HuH-7 (cell line): ENCODE measurements at places on chromosomes 2 and 18.
A peak's percentile ranks its signal among the peaks of the same experiment; 100 is the strongest.

DNA sequence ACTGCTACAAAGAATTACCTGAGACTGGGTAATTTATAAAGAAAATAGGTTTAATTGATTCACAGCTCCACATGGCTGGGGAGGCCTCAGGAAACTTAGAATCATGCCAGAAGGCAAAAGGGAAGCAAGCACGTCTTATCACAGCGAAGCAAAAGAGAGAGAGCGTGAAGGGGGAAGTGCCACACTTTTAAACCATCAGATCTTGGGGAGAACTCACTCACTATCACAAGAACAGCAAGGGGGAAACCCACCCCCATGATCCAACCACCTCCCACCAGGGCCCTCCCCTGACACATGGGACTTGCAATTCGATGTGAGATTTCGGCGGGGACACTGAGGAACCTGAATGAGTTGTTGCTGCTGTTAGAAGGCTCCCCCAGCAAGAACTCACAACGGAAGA lies 220.2 kb upstream of the PIEZO2 start:
- no peak for DNase-seq

- no peak for DNase-seq
These were observed 20.9 kb downstream of the ANXA4 start for GRCh38 chr2:69762513-69763494.

- DNase-seq = no peak
These were observed 36.8 kb downstream of the DPP4 start for GRCh38 chr2:162037028-162037795.

DNA sequence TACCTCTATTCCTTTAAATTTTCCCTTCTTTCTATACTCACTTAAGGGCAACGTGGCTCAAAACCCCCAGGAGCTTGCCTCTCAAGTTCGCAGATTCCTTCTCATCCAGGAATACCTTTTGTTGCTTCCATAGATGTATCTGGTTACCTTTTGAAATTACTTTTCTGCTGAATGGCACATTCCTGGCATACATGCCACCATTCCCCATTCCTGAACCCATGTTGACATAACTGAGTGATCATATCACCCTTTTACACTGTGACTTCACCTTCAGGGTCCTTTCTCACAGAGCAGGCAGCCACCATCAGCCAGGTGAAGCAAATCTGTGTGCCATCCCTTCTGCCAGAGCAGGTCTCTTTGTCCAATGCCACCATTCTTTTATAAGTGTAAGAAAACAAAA lies 615.8 kb downstream of the ARHGAP15 start:
- no peak for DNase-seq

- no peak for DNase-seq
These were observed 81.9 kb downstream of the TCF4 start for GRCh38 chr18:55506074-55506473.

DNA sequence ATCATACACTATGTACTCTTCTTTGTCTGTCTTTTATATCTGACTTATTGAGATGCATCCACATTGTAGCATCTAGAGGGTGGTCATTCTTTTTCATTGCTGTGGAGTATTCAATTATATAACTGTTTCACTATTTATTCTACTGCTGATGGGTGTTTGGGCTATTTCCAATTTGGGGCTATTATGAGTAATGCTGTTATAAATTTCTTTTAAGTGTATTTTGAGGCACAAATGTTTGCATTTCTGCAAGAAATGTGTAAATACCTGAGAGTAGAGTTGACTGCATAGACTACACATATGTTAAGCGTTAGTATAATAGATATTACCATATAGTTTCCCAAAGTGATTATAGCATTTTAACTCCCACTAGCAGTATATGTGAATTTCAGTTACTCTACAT lies 26.9 kb upstream of the PPP1R1C start:
- DNase-seq = no peak

DNA sequence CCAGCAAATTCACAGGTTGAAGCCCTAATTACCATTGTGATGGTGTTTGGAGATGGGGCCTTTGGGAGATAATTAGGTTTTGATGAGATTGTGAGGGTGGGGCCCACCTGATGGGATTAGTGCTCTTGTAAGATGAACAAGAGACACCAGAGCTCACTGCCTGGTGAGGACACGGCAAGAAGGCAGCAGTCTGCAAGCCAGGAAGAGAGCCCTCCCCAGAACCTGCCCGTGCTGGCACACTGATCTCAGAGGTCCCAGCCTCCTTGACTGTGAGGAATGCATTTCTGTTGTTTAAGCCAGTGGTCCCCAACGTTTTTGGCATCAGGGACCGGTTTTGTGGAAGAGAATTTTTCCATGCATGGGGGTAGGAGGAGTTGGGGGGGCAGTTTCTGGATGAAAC lies 240.7 kb downstream of the KLHL29 start:
- no peak for DNase-seq

- DNase-seq = no peak
These were observed 476.4 kb upstream of the ZEB2 start for GRCh38 chr2:144996225-144996795.

GRCh38 chr2:18612133-18612532 lies 22.8 kb upstream of the NT5C1B start:
- DNase-seq = no peak

DNA sequence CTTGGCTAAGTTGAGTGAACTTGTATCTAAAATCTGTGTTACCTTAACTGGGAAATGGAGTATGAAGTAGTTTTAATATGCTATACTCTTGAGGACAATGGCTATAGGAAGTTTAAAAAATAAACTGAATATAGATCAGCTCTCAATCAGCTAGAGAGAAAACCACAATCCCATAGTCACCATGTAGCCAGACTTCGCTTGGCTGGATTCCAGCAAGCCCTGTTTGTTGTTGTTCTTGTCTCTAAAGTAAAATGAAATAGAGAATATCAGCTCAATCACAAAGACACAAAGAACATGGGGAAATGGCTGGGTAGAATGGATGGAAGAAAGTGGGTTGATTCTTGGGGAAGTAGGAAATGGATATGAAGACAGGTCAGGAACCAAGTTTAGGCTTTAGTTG lies 234.9 kb downstream of the PHLPP1 start:
- DNase-seq = no peak

DNA sequence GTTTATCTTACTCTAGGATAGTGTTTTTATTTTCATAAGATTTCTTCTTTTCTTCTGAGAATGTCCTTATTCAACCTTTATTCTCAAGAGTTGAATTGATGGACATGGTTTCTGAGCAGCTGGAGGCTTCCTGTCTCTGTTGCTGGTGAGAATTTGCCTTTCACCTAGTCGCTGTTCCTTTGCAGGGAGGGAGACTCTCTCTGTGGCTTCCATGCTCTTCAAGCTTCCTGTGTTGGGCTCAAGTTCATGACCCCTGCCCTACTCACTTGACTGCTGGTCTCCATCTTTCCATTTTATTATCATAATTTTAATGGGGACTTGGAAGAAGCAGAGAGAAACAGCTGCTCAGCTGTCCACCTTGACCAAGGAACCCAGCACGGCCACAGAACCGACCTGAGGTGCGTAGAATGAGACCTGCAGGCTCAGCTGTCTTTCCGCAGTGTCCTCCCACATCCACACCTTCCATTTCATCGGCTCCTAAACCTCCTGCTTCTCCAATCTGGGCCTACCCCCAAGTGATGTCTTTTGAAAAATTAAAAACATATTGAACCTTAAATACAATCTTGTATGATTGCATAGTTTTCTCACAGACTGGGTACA lies 24.2 kb downstream of the TMEM18 start:
- no peak for DNase-seq

- no peak for DNase-seq
These were observed 234.2 kb downstream of the CDH2 start for GRCh38 chr18:27942706-27943105.

GRCh38 chr18:10928772-10929373 lies 220.5 kb downstream of the PIEZO2 start:
- DNase-seq = no peak

- peak; percentile 39 for DNase-seq
These were observed 49.3 kb downstream of the NRP2 start for GRCh38 chr2:205731583-205731981.

DNA sequence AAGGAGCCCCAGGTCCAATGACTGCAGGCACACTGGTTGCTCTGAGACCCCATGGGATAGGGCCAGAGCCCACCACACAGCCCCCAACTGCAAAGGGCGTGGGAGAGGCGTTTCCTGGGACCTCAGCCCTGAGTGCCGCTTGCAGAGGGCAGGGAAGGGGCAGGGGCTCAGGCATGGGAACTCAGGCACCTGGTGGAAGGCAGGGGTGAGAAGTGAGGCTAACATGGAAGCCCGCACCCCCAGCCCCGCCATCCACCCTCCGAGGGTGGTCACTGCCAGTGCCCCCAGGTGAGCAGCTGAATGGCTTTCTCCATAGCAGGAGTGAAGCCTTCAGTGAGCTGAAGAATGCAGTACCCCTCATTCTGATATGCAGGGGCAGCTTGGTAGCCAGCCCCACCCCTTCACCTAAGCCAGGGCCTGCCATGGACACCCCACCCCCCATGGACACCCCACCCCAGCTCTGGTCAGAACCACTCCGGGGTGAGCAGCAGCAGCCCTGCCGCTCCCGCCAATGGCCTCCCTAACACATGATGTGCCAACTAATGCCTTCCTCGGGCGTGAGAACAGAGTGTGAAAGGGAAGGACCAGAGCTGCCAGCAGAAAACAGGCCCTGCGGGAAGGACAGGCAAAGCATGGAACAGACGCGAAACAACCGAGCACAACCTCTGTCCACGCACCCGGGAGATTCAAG lies 6.6 kb downstream of the KIF1A start:
- DNase-seq = no peak

DNA sequence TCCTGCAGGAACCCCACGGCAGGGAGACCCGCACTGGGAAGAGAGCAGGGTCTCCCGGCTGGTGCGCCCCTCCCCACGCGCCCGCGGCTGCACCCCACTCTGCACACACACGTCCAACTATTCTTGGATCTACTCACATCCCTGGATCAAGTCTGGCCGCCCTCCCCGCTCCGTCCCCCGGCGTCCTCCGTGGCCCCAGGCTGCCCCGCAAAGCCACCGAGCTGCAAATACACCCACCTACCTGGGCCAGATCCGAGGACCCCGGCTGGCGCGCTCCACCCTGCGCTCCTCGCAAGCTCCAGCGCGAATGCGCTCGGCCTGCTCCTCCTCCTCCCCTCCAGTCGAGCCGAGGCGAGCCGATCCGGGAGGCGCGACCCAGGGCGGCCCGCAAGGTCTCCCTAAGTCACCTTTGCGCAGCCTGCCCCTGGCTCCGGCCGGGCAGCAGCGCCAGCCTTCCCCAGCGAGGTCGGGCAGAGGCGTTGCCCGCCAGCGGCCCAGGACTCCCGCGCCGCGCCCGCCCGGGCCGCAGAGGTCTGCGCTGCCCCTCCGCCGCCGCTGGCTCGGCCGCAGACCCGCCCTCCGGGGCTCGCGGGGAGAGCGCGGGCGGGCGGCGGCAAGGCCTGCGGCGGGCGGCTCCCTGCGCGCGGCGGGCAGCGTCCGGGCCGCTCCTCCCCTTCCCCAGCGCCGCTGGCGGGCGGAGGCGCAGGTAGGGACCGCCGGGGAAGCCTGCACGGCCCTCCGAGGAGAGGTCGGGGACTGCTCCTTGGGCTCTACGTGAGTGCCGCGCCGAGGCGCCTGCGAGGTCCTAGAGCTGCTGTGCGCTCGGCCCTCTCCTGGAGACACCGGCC lies 126.0 kb downstream of the OSBPL1A start:
- peak; percentile 69 for DNase-seq

DNA sequence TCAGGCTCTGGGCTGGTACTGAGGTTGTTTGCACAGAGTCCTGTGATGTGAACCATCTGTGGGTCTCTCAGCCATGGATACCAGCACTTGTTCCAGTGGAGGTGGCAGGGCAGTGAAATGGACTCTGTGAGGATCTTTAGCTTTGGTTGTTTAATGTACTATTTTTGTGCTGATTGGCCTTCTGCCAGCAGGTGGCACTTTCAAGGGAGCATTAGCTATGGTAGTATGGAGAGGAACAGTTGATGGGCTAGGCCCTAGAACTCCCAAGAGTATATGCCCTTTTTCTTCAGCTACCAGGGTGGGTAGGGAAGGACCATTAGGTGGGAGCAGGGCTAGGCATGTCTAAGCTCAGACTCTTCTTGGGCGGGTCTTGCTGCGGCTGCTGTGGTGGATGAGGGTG lies 257.0 kb upstream of the GYPC start:
- DNase-seq = no peak

GRCh38 chr2:20852670-20853069 lies 29.8 kb upstream of the LDAH start:
- DNase-seq = no peak

DNA sequence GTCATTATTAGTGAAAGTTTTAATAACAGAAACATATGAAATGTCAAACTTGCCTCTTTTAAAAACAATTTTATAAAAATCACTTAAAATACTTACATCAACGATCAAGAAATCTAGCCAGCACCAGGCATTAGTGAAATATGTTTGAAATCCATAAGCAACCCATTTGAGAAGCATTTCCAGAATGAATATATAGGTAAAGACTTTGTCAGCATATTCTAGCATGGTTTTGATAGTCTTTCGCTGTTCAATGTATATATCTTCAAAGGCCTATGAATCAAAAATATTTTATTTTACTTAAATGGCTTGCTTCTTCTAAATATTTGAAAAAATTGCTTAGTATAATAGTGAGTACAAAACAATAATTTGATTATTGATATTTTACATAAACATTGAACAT lies 91.1 kb downstream of the SCN3A start:
- no peak for DNase-seq

- peak; percentile 94 for DNase-seq
These were observed at the start of gene KRCC1 for GRCh38 chr2:88055371-88056128. KRCC1 (minus strand) TSS chr2:88055783; CDS start chr2:88028563, 27,220 bp downstream.

DNA sequence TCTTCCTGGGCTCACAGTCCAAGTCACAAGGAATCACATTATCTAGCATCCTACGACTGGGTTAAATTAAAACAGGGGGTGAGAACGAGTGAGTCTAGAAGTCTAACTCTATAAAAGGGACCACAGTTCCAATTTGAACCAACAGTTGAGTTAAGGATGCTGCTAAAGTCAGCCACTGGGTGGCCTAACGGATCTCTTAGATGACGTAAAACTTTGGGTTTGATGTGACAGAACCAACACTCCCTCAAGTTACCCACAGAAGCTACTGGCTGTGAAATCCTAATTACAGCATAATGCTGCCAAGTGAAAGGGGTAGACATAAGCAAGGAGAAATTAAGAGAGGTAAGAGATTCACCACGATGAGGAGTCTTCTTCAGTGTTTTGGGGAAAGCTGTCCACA lies 32.7 kb upstream of the RUFY4 start:
- DNase-seq = no peak

DNA sequence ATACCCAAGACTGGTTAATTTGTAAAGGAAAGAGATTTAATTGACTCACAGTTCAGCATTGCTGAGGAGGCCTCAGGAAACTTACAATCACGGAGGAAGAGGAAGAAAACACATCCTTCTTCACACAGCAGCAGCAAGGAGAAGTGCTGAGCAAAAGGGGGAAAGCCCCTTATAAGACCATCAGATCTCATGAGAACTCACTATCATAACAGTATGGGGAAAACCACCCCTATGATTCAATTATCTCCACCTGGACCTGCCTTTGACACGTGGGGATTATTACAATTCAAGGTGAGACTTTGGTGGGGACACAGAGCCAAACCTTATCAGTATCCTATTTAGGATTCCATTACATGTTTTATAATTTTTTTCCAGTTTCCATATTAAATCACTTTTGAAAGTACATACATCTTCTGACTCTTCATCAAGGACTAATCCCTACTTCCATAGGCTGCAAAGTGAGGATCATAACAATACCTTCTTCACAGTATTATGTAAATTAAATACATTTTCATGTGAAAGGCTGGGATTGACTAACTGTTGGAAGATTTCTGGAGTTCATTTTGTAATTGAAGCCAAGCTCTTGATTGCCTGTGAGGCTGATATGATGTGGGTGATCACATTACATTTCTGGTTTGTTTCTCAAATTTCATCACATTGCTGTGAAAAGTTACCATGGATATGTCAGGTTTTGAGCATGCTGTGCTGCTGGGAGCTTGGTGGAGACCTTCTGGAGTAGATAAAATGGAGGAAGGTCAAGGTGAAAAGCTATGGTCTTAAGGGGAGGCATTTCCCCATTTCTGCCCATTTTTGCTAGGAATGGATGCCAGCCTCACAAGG lies 31.7 kb upstream of the CERS6 start:
- DNase-seq = no peak
